ENCODE measurements at places on chromosomes 2 and 18.

GRCh38 chr2:216960671-216961268, 100.9 kb upstream of the TNP1 start:
- no peak for DNase-seq

DNA sequence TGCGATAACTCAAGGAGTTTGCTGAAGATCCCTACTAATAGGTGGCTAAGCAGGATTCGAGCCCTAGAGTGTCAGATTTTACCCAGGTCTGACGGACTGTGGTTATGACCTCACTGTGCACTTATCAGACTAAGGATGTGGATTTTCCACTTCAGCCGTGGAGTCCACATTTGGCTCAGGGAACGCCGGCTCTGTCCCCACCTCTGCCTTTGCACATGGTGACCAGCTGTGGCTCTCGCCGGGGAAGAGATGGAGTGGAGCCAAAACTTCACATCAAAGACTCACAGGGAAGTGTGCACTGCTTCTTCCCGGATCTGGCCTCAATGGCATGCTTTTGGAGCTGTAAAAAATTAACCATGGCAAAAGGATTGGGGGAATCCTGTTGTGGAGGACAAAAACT, 249.3 kb upstream of the APCDD1 start:
- DNase-seq, result no peak

- DNase-seq, result no peak
Observed at GRCh38 chr2:34115076-34115475, 516.0 kb upstream of the FAM98A start.

DNA sequence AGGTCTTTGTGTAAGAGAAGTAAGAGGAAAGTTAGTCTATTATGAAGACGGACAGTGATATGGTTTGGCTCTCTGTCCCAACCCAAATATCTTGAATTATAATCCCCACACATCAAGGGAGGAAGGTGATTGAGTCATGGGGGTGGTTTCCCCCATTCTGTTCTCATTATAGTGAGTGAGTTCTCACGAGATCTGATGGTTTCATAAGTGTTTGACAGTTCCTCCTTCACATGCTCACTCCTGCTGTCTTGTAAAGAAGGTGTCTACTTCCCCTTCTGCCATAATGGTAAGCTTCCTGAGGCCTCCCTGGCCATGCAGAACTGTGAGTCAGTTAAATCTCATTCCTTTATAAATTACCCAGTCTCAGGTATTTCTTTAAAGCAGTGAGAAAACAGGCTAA, 67.6 kb downstream of the NEURL3 start:
- DNase-seq, result no peak

DNA sequence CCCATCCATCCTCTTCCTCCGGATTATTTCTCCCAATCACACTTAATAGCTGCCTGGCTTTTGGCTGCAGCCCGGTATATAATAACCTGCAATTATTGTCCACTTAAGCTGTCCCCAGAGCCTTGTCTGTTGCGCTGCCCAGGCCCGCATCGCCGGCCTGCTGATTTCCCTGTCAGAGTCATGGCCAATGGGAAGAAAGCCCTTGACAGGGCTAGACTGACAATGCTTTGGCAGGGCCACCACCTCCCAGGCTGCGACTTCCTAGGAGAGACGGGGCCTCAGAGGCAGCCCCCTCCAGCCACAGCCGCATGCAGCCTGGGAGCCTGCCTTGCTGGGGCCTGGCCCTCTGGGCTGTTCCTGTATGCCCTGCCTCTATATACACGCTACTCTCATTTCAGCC, 10.0 kb upstream of the CELF4 start:
- DNase-seq, result no peak

DNA sequence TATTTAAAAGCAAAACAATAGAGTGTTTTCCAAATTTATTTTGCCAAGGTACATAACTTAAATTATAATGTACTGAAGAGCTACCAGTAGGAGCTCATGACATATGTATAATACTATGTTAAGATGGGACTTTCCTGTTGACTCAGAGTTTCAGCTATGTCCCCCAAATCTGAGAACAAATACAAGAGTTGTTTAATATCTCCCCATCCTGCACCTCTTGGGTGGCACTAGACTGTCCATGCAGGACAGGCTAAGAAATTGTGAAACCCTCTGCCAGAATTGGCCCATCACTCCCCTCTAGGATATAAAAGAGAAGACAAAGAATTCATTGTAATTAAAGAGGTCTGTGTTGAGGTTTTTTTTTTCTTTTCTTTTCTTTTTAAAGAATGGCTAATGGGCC, 21.7 kb upstream of the CTAGE1 start:
- no peak for DNase-seq

Data from foreskin melanocyte (primary cell).